ENCODE measurements at places on chromosomes 11 and 22.

- DNase-seq = no peak
Measured at GRCh38 chr11:134509381-134510232, 97.6 kb upstream of the B3GAT1 start.

DNA sequence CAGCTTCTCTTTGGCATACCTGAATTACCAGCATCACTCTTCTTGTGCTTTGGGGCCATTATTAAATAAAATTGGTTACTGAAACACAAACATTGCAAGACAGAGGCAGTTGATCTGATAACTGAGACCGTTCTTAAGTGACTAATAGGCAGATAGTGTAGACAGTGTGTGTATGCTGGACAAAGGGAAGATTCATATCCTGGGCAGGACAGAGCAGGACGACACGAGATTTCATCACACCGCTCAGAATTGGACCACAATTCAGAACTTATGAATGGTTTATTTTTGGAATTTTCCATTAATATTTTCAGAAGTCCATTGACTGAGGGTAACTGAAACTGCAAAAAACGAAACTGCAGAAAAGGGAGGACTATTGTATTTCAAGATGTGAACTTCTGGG is 68.6 kb downstream of the LDLRAD3 start:
- DNase-seq = no peak

GRCh38 chr11:18384157-18384641 is 10.2 kb upstream of the LDHA start:
- peak; percentile 44 for DNase-seq

GRCh38 chr11:2816941-2817421 is 68.6 kb downstream of the CDKN1C start:
- no peak for DNase-seq

DNA sequence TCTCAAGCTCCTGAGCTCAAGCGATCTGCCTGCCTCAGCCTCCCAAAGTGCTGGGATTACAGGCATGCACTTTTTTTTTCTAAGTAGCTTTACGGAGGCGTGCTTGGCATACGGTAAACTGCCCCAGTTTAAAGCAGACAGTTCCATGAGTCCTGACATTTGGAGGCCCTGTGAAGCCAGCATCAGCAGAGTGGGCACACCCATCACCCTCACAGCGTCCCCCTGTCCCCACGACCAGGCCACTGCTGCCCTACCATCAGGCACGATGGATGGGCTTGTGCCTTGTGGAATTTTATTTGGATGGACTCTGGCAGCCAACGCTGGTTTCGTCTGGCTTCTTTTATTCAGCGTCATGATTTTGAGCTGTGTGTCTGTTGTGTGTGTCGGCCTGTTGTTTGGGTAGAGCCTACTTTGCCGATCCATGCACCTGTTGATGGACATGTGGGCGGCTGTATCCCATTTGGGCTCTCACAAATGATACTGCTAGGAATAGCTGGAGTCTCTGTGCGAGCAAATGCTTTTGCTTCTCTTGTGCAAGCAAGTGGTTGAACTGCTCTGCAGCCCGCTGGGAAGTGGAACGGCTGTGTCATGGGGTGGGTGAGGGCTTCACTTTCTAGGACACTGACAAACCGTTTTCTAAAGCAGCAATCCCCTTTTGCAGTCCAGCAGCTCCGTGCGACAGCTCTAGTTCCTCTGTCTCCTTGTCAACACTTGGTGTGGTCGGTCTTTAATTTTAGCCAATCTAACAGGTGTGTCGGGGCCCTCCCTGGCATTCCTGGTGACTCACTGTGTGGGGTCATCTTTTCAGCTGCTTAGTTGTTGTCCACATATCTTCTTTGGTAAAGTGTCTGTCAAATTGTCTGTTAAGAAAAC is 23.8 kb downstream of the KCNQ1 start:
- DNase-seq = no peak

- DNase-seq = peak; percentile 59
Measured at GRCh38 chr11:120344302-120345004, 8.2 kb downstream of the ARHGEF12 start.

DNA sequence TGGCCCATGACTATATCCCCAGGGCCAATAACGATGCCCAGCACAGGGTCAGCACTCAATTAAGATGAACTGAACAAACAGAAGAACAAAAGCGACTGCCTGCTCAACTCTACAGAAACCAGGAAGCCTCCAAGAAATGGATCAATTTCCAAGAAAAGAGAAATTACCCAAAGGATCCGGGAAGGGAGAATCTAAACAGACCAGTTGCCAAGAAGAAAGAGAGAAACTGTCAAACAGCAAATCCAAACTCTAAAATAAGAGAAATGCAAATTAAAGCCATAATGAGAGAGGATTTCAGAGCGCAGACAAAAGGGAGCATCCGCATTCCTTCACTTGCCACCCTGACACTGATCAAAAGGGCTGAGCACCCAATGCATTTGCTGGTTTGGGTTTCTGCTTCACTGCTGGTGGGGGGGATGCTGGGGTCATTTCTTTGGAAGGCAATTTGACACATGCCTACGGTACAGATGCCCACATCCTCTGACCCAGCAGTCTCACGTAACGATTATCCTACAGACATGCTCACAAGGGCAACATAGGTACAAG is 37.7 kb upstream of the RFPL3 start:
- no peak for DNase-seq

- DNase-seq = no peak
Measured at GRCh38 chr11:132220474-132220873, 850.1 kb downstream of the NTM start.

- DNase-seq = no peak
Measured at GRCh38 chr22:34903416-34903815, 162.5 kb upstream of the ISX start.

DNA sequence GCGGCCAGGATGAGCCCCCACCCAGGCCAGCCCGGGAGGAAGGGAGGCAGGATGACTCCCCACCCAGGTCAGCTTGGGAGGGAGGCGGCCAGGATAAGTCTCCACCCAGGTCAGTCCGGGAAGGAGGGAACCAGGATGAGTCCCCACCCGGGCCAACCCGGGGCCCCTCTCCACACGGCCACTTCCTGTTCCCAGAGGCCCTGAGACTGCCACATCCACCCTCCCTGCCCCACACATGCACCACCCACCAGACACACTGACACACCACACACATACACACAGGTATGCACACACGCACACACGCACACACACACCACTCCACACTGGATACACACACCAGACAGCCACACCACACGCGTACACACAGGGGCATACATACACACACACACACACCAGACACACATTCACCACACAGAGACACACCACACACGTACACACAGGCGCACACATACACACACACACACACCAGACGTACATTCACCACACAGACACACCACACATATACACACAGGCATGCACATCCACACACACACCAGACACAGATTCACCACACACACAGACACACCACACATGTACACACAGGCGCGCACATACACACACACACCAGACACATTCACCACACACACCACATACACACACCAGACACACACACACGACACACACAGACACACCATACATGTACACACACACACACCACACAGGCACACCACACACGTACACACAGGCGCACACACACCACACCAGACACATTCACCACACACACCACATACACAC is 84.9 kb upstream of the PRR5 start:
- no peak for DNase-seq

DNA sequence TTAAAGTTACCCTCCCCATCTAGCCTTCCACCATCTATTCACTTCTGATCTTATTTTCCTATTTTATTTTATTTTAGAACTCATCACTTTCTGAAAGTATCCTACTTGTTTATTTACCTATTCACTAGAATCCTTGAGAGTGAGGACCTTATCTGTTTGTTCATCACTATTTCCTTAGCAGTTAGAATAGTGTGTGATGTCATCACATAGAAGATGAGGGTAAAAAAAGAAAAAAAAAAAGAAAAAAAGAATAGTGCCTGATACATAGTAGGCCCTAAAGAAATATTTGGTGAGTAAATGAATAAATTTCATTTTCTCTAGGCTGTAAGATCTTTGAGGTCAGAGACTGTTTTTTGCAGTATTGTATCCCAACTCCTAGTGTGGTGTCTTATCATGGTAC is 36.7 kb downstream of the PAAF1 start:
- DNase-seq = no peak

DNA sequence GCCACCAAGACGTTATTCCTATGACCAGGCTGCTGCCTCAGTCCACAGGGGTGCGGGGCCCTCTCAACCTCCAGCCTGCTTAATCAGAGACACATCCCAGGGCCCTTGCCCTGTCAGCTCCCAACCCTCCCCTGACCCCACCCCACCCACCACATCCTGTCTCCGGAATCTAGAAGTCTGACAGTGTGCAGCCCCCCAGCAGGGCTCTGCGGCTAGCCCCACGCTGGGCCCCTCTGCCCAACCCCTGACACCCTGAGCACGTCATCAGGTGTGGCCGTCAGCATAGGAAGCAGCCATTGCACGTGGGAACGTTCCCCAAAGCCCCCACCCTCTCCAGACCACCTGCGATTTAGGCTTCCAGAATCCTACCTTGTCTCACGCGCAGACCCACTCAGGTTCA is 34.3 kb upstream of the IGSF9B start:
- no peak for DNase-seq

- DNase-seq = no peak
Measured at GRCh38 chr11:95977534-95978174, 53.7 kb upstream of the MTMR2 start.

- DNase-seq = no peak
Measured at GRCh38 chr11:77236901-77237300, 64.6 kb downstream of the GDPD4 start.

- no peak for DNase-seq
Measured at GRCh38 chr11:82004537-82005213, 729.0 kb downstream of the FAM181B start.

DNA sequence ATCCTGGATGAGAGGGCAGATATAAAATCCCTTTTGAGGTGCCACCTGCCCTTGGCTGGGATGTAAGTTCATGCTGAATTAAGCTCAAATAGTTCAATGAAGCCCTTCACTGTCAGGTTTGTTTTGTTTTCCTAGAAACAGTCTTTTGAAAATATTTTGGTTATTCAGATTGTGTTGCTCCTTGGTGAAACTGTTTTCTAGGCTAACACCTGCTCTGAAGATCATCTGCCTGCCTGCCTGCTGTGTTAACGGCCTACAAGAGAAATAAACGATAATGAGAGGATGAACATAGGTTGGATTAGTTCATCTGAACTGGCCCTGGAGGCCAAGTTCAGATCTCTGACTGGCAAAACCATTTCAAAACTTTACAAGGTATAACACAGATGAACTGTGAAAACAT is 67.4 kb downstream of the ZBTB44 start:
- no peak for DNase-seq

DNA sequence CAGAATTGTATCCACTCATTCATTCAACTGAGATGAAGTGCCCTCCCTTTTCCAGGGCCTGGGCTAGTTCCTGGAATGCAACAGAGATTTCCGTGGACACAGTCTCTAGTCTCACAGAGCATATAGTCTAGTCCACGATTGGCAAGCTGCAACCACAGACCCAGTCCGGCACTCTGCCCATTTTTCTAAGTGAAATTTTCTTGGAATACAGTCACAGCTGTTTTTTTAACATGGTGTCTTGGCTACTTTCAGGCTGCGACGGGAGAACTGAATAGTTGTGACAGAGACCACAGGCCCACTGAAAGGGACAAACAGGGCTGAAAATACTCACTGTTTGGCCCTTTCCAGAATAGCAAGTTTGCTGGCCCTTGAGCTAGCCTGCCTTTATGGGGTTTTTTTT is 29.2 kb downstream of the ALG12 start:
- no peak for DNase-seq

DNA sequence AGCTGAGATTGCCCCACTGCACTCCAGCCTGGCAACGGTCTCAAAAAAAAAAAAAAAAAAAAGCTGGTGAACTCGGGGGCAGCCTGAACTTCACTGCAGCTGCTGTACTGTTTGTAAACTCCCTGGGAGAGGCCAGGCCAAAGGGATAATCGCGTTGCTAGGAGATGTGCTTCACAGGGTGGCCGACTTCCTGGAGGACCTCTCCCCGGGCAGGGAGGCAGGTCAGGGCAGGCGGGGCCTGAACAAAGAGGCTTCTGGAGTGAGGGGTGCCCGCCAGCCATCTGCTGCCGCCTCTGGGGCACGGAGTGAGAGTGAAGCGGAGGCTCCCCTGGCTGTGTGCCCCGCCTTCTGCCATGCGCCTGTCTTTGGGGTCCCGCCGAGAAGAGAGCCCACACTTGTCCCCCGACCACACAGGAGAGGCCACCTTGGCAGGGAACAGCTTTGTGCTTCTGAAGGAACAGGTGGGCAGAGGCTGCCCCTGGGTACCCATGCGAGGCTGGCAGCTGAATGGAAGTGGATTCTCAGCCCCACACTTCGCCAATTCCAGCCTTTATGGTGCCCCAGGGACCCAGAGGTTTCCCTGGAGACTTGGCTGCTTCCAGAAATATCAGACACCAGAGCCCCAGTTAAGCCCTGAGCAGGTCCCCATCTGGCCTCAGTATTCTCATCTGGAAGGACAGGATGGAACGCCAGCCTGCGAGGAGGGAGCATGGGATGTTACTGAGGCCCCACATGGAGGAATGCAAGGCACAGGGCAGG is 29.6 kb downstream of the TMEM184B start:
- no peak for DNase-seq

GRCh38 chr11:112265659-112266409 is 5.2 kb upstream of the PLET1 start:
- no peak for DNase-seq

DNA sequence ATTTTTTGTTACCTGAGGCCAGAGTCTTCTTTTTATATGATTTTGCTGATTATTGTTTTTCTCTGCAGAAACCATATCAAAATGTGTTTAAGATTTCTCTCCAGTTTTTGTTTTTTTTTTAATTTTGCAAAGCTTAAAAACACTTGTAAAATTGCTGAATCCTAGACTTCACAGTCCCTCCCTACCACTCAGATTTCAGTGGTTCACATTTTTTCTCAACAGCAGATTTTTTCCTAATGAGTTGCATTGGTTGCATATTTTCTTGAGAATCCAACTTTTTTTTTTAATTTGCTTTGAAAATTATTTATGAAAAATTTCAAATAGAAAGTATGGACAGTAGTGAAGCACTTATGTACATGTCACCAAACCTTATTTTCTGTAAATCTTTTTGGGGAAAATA is 5.8 kb downstream of the ARL14EP start:
- DNase-seq = no peak
